Endothelial cell of coronary artery (primary cell): ENCODE measurements at places on chromosomes 7 and 10. TPM values are rescaled to one million over a fixed set of nuclear protein-coding genes. Genes with fewer than 3 reads are reported as not detected.

The KMT2E gene
- total RNA-seq: 68.9 and 103 TPM in 2 replicates

The CACNB2 gene
- not detected in 2 replicates for total RNA-seq

The CNOT4 gene
- 7.4 and 10.7 TPM in 2 replicates for total RNA-seq

The PRR15 gene
- total RNA-seq: 0.45 and 7.7 TPM in 2 replicates

The RBM28 gene
- 22.9 and 23.5 TPM in 2 replicates for total RNA-seq

The MNX1 gene
- not detected in 2 replicates for total RNA-seq

The WEE2 gene
- 0.09 TPM in 1 of 2 replicates, not detected in the other for total RNA-seq

The ANKRD30A gene
- not detected in 2 replicates for total RNA-seq
